Activated gamma-delta T cell treated with anti-CD3 and anti-CD28 coated beads, Interleukin-2, amount 50 U/mL, for 16 hours (primary cell): ENCODE measurements at places on chromosomes 16 and 17.

DNA sequence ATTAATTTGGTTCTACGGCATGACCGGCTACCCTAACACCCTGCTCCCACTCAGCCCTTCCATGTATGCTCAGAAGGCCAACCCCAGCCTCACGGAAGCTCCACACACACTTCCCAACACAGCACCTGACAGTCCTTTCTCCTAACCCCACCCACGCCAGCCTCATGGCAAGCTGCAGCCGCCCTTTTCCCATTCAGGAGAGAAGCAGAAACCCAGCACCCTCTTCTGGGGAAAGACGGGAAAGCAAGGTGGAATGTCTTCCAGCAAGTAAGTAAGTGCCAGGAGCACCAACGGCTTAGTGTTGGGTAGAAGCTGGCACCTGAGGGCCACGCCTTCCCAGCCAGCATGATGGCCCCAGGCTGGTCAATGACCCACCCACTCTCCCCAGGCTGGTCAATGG lies 32.1 kb downstream of the ABR start:
- DNase-seq, result no peak

GRCh38 chr16:71885261-71885650 lies 1.3 kb upstream of the ZNF821 start:
- DNase-seq, result no peak

DNA sequence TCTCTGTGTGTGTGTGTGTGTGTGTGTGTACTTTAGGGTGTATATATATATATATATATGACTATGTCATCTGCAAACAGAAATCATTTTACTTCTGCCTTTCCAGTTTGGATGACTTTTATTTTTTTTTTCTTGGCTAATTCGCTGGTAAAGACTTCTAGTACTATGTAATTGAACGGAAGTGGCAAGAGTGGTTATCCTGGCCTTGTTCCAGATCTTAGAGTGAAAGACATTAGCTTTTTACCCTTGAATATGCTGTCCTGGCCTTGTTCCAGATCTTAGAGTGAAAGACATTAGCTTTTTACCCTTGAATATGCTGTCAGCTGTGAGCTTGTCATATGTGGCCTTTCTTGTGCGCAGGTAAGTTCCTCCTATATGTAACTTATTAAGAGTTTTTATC lies 72.7 kb upstream of the MYOCD start:
- DNase-seq, result no peak

- no peak for DNase-seq
These were observed 6.9 kb downstream of the SLC16A3 start for GRCh38 chr17:82235775-82236141.

GRCh38 chr16:80913397-80913796 lies 93.3 kb downstream of the CMC2 start:
- DNase-seq, result no peak

GRCh38 chr17:38574712-38575111 lies 31.0 kb downstream of the SRCIN1 start:
- DNase-seq, result no peak

GRCh38 chr16:52439171-52439701 lies 107.7 kb downstream of the TOX3 start:
- no peak for DNase-seq

DNA sequence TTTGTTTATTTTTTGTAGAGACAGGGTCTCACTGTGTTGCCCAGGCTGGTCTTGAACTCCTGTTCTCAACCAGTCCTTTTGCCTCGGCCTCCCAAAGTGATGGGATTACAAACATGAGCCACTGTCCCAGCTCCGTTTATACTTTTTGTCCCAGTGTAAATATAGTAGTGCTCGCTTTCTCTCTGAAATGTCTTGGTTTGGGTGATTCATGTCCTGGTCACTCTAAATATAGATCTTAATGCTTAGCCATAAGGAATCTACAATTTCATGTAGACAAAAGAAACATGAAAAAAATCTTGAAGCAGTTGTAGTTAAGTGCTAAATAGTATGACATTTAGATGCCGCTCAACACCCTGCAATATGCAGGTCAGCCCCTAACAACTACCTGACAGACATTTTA lies 126.9 kb downstream of the KATNIP start:
- no peak for DNase-seq

- DNase-seq, result no peak
These were observed 5.3 kb downstream of the SHPK start for GRCh38 chr17:3630781-3631180.

GRCh38 chr17:82923366-82924113 lies 83.7 kb upstream of the ZNF750 start:
- DNase-seq, result no peak

DNA sequence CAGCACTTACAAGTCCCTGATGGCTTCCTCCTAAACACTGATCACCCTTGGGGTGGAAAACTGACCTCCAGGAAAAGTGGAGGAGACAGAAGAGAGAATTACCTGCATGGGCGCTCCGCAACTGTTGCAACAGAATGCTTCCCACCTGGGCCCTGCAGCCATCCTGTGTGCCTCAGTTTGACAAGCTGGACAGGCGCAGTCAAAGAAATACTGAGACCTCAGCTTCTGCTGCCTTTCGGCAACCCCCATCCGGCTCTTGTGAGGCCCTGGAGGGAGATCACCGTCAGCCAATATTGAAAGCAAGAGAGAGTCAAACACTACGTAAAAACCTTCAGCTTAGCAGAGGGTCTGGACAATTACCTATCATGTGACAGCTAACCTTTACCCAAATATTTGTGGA lies 24.8 kb downstream of the SERPINF1 start:
- DNase-seq, result no peak

DNA sequence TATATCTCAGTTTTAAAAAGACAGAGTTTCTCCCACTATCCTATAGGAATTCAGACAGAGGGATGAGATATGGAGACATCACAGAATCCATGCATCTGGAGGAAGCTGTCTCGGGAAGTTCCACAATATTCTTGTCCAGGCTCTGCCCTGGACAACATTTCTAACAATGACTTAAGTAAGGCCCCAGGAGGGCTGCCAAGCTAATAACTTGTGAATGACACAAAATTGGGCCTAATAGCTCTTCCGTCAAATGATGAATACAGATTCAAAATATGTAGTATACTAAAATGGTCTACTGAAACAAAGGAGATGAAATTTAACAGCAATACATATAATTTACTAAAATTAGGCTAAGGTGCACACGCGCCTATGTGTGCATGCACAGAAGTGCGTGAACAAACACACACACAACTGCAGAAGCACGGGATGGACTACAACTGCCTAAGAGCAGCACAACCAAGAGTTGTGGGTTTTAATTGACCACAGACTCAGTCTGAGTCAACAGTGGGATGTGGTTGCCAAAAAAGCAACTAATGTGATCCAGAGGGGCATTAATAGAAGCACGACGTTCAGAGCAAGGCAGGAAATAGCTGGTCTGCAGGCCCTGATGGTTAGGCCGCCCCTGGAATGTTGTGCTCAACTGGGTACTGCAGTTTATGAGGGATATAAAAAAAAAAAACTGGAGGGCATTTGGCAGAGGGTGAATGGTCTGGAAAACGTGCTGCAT lies 26.3 kb upstream of the HS3ST2 start:
- no peak for DNase-seq

DNA sequence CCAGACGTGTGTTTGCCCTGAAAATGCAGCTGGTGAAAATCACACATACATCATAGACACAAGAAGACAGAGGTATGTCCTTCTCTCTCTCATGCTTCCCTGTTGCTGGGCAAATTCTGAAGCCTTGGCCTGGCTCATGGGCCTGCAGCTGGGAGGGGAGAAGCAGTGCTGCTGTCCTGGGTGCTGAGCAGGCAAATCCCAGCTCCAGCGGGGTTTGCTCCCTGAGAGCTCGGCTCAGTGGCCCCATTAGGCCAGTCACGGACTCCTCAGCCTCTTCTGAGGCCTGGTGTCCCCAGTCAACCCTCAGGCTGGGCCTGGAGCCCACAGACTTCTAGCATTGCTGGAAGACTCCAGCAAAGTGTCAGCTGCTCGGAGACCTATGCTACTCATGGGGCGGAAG lies 11.7 kb downstream of the RHBDL3 start:
- no peak for DNase-seq

DNA sequence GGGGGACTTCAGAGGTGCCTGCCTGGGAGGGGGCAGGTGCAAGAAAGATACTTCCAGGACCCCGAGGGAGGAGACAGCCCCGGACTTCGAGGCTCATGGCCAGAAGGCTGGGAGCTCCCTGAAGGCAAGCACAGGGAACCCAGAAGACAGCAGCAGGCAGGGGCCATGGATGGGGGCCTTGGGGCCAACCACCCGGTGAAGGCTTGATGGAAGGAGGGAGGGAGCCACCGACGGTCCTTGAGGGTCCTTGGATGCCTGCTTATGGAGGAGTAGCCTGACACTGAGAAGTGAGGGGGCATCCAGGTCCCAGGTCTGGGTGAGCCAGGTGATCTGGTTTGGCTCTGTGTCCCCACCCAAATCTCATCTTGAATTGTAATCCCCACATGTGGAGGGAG lies 89.7 kb downstream of the SEC14L1 start:
- DNase-seq, result no peak

GRCh38 chr17:77208217-77208808 lies 67.5 kb downstream of the SEC14L1 start:
- DNase-seq, result no peak

DNA sequence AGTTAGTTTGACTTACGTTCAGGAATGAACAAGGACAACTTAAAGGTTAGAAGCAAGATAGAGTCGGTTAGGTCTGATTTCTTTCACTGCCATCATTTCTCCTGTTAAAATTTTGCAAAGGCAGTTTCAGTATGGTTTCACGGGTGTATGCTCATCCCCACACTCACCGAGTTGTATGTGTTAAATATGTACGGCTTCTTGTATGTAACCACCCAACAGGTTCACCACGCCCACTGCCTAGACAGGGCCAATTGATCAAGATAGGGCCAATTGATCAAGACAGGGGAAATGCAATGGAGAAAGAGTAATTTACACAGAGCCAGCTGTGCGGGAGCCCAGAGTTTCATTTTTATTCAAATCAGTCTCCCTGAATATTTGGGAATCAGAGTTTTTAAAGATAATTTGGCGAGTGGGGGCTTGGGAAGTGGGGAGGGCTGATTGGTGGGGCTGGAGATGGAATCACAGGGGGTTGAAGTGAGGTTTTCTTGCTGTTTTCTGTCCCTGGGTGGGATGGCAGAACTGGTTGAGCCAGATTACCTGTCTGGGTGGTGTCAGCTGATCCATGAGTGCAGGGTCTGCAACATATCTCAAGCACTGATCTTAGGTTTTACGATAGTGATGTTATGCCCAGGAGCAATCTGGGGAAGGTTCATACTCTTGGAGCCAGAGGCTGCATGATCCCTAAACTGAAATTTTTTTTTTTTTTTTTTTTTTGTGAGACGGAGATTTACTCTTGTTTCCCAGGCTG lies 62.4 kb upstream of the PLCG2 start:
- DNase-seq, result no peak

DNA sequence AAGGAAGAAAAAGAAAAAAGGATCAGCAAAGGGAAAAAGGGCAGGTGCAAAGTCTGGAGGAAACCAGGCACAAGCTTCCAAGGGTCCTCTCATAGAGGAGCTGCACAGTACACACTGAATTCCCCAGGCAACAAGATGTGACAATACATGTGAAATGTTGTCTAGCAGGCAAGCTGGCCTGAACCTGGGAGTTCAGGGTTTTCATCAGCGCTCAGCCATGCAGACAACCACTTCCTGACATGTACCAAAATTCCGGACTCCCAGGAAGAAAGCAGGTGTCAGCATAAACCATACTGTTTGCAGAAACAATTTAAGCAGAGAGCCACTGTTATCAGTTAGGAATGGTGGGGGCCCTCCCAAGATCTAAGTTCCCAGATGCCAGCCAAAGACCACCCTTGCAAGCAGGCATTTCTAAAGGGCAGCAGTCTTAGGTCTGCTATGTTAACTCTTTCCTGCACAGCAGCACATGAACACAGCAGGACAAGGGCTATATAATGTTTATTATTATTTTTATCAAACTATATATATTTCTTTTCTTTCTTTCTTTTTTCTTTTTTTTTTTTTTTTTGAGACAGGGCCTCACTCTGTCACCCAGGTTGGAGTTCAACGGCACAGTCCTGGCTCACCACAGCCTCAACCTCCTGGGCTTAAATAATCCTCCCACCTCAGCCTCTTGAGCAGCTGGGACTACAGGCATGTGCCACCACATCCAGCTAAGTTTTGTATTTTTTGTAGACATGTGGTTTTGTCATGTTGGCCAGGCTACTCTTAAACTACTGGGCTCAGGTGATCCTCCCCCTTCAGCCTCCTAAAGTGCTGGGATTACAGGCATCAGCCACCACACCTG lies 10.1 kb downstream of the TK2 start:
- DNase-seq, result no peak

DNA sequence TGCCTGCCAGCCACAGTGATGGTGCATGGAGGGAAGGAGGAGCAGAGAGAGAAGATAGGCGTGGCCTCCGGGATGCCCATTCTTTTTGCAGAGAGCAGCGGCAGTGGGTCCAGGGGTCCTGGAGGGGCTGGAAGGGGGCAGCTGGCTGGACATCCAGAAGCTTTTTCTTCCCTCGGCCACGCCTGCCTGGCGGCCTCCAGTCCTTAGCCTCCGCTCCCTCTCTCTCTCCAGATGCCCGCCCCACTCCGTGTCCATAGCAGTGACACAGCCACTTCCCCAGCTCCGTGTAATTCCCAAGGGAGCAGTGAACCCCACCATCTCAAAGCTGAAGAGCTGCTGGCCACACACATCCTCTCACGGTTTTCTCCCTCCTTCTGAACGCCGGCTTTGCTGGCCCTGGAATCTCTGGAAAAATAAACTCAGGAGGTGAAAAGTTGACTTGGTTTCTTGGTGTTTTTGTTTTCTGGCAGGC lies 26.3 kb upstream of the CDC42EP4 start:
- no peak for DNase-seq

- DNase-seq, result no peak
These were observed 4.1 kb downstream of the ASIC2 start for GRCh38 chr17:33288954-33289353.

- no peak for DNase-seq
These were observed 53.6 kb downstream of the NUP88 start for GRCh38 chr17:5365831-5366230.

- DNase-seq, result no peak
These were observed 195.3 kb upstream of the RPL38 start for GRCh38 chr17:74008196-74008595.

DNA sequence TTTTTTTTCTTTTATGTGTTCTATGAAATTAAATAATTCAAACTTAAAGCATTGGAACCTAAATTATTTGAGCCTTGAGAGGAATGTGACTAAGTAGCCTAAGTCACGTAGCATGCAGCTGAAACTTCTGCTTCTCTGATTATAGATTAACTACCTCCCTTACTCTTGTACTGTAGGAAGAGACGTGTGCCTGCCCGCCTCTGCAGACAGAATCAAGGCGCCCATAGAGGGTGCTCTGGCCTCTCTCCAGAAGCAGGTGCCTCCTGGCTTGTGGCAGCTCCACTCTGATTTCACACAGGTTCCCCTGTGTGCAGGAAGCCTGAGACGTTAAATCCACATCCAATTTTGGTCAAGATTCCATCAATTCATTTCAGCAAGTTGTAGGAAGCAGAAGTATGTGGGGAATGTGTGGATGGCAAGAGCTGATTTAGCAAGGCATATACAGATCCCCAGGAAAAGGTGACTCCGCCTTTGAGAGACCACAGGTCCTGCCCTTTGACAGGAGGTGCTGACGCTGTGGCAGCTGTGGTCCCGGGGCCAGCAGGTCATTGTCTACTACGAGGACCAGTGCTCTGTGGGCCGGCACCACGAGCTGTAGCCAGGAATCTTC lies 1418.8 kb downstream of the CDH11 start:
- no peak for DNase-seq
